ENCODE measurements at places on chromosomes 7 and 10.

DNA sequence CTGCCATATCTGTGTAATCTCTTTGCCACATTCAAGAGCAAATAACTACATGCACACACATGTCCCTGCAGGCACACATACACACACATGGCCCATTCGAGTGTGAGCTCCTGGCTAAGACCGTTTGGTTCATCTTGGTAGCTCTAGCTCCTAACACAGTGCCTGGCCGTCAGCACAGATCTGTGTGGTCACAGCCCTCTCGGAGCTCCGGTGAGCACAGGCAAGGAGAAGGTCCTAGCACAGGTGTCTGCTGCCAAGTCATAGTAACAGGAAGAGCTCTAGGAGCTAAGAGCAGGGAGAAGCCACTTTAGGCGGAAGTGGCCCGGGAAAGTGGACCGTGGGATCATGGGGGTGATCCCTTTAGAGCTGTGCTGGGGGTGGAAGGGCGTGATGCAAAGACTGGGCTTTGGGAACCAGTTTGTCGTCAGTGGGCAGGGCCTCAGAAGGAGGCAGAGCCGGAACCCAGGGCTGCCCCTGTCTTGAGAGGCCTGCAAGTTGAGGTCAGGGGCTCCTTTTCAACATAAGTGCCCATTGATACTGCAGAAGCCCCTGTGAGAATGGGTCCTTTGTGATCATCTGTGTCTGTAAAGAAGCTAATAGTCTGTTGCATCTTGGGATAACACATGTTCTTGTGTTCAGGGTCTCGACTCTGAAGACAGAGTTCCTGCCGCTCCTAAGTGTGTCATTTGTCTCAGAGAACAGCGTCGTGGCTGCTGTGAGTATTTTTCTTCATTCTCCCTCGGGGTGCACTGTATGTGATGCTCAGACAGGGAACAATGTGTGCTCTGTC lies 16.6 kb upstream of the ARPC1B start:
- DNase-seq: no peak

GRCh38 chr10:11798845-11799735 lies 24.1 kb upstream of the PROSER2 start:
- no peak for DNase-seq

DNA sequence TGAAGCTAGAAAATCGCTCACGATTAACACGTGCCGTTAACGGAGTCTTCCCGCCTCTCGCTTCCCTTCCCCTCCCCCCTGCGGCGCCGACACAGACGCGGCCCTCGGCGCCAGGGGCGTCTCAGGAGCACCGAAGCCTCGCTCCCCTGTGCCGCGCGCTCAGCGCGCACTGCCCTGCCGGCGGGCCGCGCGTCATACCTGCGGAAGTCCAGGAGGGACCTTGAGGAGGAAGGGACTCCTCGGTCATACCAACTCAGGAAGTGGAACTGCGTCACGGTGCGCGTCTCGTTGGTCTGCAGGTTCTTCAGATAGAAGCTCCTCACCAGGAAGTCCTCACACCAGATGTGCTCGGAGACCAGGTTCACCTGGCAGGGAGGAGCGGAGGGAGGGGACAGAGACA lies 239.6 kb downstream of the DNAJB6 start:
- DNase-seq: no peak

GRCh38 chr7:102322202-102322715 lies 34.0 kb downstream of the SPDYE6 start:
- DNase-seq: no peak

DNA sequence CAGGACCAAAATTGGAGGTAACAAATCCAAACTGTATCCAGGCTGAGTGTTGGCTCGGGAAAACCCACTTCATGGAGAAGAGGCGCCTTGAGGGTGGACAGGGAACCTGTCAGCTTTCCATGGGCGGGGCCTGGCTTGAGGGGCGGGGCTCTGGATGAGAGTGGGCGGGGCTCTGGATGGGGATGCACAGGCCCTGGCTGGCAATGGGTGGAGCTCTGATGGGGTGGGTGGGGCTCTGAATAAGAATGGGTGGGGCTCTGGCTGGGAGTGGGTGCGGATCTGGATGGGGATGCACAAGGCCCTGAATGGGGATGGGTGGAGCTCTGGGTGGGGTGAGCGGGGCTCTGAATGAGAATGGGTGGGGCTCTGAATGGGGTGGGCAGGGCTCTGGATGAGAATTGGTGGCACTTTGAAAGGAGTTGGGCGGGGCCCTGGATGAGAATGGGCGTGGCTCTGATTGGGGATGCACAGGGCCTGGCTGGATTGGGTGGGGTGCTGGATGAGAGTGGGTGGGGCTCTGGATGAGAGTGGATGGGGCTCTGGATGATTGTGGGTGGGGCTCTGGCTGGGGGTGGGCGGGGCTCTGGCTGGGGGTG lies 96.6 kb upstream of the NPTX2 start:
- no peak for DNase-seq

DNA sequence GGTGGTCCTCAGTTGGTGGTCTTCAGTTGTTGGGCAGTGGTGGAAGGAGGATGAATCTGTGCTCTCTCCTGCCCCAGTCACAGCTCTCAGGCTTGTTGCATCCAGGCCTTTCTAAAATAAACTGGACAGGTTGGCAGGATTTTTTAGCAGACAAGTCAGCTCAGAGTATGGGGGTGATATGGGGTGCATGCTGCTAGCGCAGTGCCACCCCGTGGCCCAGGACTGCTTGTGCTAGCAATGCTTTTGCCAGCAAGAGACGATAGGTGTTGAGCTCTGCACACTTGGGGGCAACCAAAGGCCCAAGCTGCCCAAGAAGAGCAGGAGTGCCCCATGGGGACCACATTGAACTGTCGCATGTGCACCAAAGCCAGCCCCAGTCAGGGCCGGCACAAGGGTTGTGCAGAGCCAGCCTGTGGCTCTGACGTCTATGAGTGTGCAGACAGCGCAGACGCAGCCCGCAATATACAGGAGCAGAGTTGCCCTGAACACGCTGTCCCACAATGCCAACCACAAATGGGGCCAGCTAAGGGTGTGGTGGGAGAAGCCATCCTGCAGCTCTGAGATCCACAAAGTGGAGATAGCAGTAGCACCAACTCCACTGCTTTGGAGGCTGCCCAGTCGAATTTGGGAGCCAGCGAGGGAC lies 49.8 kb upstream of the PDSS1 start:
- no peak for DNase-seq

DNA sequence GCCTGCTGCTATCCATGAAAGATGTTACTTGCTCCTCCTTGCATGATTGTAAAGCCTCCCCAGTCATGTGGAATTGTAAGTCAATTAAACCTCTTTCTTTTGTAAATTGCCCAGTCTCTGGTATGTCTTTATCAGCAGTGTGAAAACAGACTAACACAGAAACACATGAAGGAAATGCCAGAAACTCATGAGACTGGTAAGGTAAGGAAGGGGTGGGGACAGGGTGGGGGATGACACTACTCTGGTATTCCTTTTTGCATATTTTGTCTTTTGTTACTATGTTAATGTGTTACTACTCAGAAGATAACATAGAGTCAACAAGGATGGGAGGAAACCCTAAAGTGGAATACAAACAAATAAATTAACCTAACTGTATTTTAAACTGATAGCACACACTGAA lies 69.8 kb upstream of the DRGX start:
- no peak for DNase-seq

- DNase-seq: no peak
These were observed 7.4 kb downstream of the POLR1F start for GRCh38 chr7:19701471-19701870.

GRCh38 chr7:82567841-82568240 lies 124.3 kb upstream of the CACNA2D1 start:
- no peak for DNase-seq

- no peak for DNase-seq
These were observed 65.3 kb upstream of the PLXDC2 start for GRCh38 chr10:19750972-19751371.

DNA sequence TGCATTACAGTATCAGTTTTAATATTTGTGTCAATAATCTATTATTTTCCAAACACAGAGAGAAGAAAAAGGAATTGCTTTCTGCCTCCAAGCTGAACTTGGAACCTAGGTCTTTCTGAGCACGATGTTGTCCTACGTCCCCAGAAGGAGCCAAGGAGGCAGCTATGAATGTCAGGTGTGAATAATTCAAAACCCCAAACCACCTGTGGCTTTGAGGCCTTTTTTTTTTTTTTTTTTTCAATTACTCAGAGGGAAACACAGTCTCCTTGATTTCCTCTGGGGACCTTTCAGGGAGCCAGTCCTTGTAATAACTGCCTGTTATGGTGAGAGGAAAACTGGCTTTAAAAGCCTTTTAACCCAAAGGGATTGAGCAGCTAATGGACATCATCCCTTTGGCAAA lies 8.3 kb downstream of the GPR85 start:
- peak; percentile 21 for DNase-seq

- no peak for DNase-seq
These were observed 8.1 kb upstream of the LBX1 start for GRCh38 chr10:101237081-101237981.

DNA sequence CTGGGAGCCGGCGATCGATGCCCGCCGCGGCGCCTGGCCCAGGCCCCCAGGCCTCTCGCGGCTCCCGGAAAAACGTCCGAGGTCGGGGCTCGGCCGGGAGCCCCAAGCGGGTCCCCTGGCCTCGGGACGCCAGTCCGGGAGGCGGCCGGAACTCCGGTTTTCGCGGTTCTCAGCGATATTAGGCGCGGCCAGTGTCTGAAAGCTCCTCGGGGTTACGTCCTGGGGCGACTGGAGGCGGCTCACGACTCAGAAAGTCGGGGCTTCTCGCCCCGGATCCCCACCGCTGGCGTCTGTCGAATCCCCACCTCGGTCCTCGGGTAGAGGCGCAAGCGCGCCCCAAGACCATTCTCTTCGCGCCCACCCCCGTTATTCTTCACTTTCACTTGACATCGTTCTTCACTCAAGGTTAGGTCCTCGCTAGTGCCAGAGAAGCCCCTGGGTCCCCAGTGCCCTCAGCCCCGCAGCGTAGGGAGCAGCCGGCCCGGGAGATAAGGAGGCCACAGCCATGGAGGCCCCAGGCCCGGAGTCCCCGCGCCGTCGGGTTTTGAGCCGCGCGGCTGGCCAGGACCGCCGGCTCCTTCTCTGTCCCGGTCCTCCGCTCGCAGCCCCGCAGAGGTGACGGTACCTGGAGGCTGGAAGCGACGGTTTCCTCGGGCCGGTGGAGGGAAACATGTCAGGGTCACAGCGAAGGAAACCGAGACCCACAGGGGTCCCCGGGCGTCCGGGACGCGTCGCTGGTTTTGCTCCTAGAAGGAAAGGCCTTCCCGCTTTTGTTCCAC lies 35.2 kb upstream of the EBLN1 start:
- no peak for DNase-seq

GRCh38 chr7:2540641-2541051 lies 14.7 kb downstream of the BRAT1 start:
- DNase-seq: no peak

- DNase-seq: no peak
These were observed 369.5 kb upstream of the PHF14 start for GRCh38 chr7:10604128-10604527.
